ENCODE measurements at places on chromosomes 4 and X. TPM values are rescaled to one million over a fixed set of nuclear protein-coding genes. Genes with fewer than 3 reads are reported as not detected.

GRCh38 chr4:1337376-1337831 is 9.6 kb upstream of the UVSSA start:
- no peaks in the 10 kb centered on the region for H3K27me3 ChIP-seq
- no peak for DNase-seq
- peak overlapping the region; percentile 50 for H3K27ac ChIP-seq

DNA sequence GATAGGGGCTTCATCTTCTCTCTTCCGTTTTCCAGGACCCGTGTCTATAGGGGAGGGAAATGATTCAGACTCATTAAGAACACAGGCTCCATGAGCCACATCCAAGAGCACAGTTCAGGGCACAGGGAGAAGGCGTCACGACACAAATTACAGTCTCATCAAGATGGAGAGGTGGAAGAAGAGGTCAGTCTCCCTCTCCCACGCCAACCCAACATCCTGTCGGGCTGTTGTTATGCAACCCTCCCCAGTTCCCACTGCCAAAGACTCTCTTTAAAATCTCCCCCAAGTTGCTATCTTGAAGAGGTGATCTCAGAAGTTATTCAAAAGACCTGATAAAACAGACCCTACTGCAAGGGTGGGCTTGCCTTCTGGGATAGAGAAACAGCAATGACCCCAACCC is 12.6 kb downstream of the ZMYM3 start:
- no peak for DNase-seq
- H3K36me3 ChIP-seq: peaks cover 30% of the 10 kb centered on the region
- peak overlapping the region; percentile 72 for H3K27ac ChIP-seq
- H3K4me1 ChIP-seq: no peaks in the 10 kb centered on the region
- no peaks in the 10 kb centered on the region for H3K27me3 ChIP-seq
- no peak overlapping the region for H3K4me3 ChIP-seq

DNA sequence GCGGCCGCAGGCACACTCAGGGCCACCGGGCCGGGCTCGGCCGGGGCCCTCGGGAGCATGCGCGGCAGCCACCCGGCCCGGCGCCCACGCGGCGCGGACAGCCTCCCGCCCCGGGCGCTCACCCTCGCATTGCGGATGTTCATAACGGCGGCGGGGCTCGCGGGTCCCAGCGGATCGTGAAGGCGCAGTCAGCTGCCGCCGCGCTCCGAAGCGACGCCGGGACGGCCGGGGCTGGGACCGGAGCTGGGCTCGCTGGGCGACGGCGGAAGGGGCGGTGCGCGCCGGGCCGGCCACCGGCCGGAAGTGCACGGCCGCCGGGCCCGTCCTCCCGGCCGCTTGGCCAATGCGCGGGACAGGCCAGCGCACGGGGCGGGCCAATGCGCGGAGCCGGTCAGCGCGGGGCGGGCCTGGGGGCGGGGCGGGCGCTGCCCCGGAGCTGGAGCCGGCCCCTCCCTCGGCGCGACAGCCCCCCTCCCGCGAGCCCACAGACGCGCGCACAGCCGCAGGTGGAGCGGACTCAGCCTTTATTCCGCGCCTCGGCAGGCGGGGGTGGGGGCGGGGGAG is at the start of gene NAA10:
Gene NAA10 (minus strand): TSS at position 276 of the 564 bp plus-strand sequence. CDS start 133 bp downstream, at position 143.
- peaks cover 12% of the 10 kb centered on the region for H3K4me1 ChIP-seq
- no peak for DNase-seq
- peaks cover 5% of the 10 kb centered on the region for H3K36me3 ChIP-seq
- peak within 1 kb of the TSS; percentile 78 for H3K27ac ChIP-seq
- H3K27me3 ChIP-seq: no peaks in the 10 kb centered on the region

GRCh38 chr4:32133734-32134133 is 1413.6 kb downstream of the PCDH7 start:
- no peaks in the 10 kb centered on the region for H3K36me3 ChIP-seq
- no peaks in the 10 kb centered on the region for H3K4me1 ChIP-seq
- no peak for DNase-seq
- no peaks in the 10 kb centered on the region for H3K27me3 ChIP-seq
- H3K27ac ChIP-seq: no peak overlapping the region

DNA sequence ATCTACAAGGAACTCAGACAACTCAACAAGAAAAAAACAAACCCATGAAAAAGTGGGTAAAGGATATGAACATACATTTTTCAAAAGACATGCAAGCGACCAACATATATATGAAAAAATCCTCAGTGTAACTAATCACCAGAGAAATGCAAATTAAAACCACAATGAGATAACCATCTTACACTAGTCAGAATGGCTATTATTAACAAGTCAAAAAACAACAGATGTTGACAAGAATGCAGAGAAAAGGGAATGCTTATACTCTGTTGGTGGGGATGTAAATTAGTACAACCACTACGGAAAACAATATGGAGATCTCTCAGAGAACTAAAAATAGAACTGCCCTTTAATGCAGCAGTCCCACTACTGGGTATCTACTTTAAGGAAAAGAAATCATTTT is 12.1 kb downstream of the NIPAL1 start:
- no peak overlapping the region for H3K4me3 ChIP-seq
- H3K27me3 ChIP-seq: peaks cover 4% of the 10 kb centered on the region
- no peaks in the 10 kb centered on the region for H3K36me3 ChIP-seq
- DNase-seq: no peak
- H3K27ac ChIP-seq: no peak overlapping the region

- H3K27me3 ChIP-seq: no peaks in the 10 kb centered on the region
- H3K4me1 ChIP-seq: no peaks in the 10 kb centered on the region
- no peaks in the 10 kb centered on the region for H3K36me3 ChIP-seq
- no peak overlapping the region for H3K27ac ChIP-seq
- no peak overlapping the region for H3K4me3 ChIP-seq
Measured at GRCh38 chr4:71367546-71367945, 28.7 kb downstream of the SLC4A4 start.

DNA sequence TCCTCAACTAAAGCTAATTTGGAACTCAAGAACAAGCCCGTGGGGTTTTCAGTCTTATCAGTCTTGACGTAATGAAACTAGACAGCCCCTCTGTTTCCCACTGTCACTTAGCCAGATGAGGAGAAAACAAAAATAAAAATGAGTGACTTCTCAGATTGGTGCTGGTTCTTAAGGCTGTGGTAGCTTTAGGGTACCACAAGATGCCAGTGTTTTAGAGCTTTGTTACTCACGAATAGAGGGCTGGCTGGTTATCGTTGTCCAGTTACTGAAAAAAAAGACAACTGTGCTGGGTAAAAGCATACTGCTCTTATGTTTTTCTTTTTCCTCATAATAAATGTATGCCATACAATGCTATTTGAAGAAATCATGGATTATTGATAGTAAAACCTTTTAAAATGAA is 796.7 kb downstream of the RAPGEF2 start:
- H3K27me3 ChIP-seq: no peaks in the 10 kb centered on the region
- H3K4me3 ChIP-seq: no peak overlapping the region
- DNase-seq: no peak
- no peaks in the 10 kb centered on the region for H3K36me3 ChIP-seq
- no peaks in the 10 kb centered on the region for H3K4me1 ChIP-seq
- no peak overlapping the region for H3K27ac ChIP-seq

DNA sequence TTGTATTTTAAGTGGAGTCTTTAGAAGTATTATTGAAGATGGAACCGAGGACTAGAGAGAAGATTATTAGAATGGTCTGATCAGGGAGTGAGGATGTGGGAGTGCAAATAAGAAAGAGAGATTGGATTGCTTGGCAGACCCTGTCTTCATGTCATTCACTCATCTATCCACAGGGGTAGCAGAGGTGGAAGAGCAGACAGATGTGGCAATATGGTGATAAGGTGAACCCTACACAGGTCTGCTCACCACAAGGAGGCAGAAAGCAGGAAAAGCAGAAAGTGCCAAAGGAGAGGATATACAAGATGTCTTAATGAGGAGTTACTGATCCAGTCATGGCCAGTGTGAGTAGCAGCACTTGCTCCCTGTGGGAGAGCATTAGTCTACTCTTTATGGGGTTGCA is 129.4 kb downstream of the MAGEE2 start:
- H3K27ac ChIP-seq: no peak overlapping the region
- H3K4me3 ChIP-seq: no peak overlapping the region
- H3K27me3 ChIP-seq: no peaks in the 10 kb centered on the region
- no peak for DNase-seq
- no peaks in the 10 kb centered on the region for H3K36me3 ChIP-seq

GRCh38 chr4:145420595-145421214 is 60.9 kb upstream of the SMAD1 start:
- no peaks in the 10 kb centered on the region for H3K27me3 ChIP-seq
- H3K27ac ChIP-seq: no peak overlapping the region
- DNase-seq: no peak
- H3K4me3 ChIP-seq: no peak overlapping the region

DNA sequence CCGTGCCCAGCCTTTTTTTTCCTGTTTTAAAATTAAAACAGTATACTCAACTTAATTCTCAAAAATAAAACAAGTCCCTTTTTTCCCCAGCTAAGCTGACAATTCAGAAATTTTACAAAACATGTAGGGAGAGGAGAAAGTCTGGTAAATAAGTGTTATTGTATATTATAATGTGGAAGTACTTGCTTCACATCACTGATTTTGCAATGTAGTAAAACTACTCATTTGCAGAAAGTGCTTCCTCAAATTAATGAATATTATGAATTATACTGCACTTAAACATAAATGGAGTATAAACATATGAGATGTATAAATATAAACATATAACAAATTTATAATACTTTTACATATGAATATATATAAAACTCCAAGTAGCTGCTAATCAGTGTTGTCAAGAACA is 11.6 kb upstream of the H2AZ1 start:
- H3K27me3 ChIP-seq: no peaks in the 10 kb centered on the region

GRCh38 chr4:55020131-55020530 is 105.3 kb downstream of the KDR start:
- H3K36me3 ChIP-seq: peaks cover 2% of the 10 kb centered on the region
- no peak overlapping the region for H3K27ac ChIP-seq
- H3K4me3 ChIP-seq: no peak overlapping the region

DNA sequence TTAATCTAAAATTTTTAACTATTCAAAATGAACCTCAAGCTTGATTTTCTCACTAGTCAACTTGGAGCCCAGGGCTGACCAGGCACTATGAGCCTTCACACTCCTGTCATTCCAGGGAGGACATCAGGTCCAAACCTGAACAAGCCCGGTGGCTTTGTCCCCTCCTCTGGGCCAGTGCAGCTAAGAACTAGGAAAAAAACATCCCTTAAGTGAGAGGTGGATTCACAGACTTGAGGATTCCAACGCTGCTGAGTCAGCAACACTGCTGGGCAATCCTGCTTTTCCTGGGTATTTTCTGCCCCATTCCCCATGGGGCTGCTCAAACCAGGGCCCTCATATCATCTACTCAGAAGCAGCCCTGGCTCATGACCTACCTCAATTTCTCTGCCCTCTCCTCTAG is 4.0 kb downstream of the RNF212 start:
- H3K4me3 ChIP-seq: no peak overlapping the region
- H3K27me3 ChIP-seq: peaks cover 31% of the 10 kb centered on the region
- H3K27ac ChIP-seq: no peak overlapping the region

GRCh38 chrX:631802-632365 is 1.3 kb downstream of the SHOX start:
- H3K4me1 ChIP-seq: peaks cover 9% of the 10 kb centered on the region
- DNase-seq: no peak
- peaks cover 89% of the 10 kb centered on the region for H3K27me3 ChIP-seq
- no peak overlapping the region for H3K27ac ChIP-seq

Gene AR
- total RNA-seq: 7.9 TPM

All from neural crest cell (in vitro differentiated cells).